Right renal cortex interstitium (tissue), 3 donors: ENCODE measurements at places on chromosomes 2 and 18. TPM values are rescaled to one million over a fixed set of nuclear protein-coding genes. Genes with fewer than 3 reads are reported as not detected.

DNA sequence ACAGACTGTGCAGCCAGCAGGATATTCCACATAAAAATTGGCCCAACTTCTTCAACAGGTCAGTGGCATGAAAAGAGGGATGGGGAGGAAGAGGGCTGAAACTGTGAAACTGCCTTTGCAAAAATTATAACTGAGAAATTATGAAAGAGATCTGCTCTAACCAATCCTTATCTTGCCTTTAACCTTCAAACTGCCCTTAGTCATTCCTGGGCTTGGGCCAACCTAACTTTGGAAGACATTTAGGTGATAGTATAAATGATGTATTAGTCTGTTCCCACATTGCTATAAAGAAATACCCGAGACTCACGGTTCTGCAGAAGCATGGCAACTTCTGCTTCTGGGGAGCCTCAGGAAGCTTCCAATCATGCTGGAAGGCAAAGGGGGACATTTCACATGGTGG is 74.5 kb downstream of the RPL31 start:
- DNase-seq: no peak

DNA sequence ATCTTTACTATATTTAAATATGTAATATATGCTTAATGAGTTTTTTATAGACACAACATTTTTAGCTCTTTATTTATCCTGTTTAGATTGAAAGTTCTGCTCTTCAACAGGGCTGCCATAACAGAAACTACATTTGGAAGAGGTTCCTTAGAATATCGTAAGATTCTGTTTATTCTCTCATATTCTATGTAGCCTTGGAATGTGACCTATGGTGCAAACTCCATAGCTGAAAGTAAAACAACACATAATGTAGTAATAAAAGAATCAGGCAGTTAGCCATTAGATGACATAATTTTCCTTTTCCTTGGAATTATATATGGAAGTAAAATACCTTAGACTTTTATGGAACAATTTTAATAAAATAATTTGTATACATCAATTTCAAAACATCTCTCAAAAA is 91.3 kb downstream of the ZNF804A start:
- no peak for DNase-seq

- no peak for DNase-seq
These were observed 864 bp downstream of the LBH start for GRCh38 chr2:30231996-30232800.

DNA sequence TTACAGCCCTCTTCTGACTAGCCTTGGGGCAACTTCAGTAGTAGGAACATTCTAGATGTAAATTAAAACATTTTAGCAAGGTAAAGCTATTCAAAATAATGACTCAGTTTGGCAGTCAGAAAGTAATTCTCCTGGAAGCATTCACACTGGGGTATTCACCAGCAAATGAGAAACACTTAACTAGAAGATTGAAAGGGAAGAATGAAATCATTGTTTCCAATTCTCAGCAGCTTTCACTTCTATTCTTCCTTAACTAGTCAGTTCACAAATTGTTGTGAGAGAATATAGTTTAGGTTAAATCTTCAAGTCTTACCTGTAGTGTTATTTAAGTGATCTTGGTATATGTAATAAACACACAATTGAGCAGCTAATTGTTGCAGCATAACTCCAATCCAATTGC is 1135.6 kb upstream of the FAM98A start:
- no peak for DNase-seq

GRCh38 chr2:219672406-219672805 is 45.0 kb downstream of the SLC4A3 start:
- no peak for DNase-seq

DNA sequence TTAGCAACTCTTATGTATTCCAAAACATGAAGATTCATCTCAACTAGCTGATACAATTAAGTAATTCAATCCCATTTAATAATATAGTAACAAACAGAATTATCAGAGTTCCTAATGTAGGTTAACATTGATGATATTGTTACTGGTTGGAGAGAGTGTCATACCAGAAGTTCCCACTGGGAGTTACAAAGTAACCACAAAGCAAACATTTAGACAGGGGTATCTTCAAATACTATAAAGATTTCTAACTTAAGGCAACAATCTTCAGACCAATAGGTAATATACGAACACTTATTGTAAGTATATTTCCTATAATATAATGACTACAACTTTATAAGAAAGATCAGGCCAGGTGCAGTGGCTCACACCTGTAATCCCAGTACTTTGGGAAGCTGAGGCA is 1372.9 kb upstream of the PIK3C3 start:
- DNase-seq: no peak

- DNase-seq: no peak
These were observed 34.0 kb downstream of the MTHFD2 start for GRCh38 chr2:74232426-74232825.

- no peak for DNase-seq
These were observed 8.4 kb downstream of the HOXD3 start for GRCh38 chr2:176165370-176166050.

The ARHGAP25 gene
- polyA plus RNA-seq: 7.9 TPM

The HDHD2 gene
- 57.2 TPM for polyA plus RNA-seq
